ENCODE measurements at places on chromosomes 11 and 22.

DNA sequence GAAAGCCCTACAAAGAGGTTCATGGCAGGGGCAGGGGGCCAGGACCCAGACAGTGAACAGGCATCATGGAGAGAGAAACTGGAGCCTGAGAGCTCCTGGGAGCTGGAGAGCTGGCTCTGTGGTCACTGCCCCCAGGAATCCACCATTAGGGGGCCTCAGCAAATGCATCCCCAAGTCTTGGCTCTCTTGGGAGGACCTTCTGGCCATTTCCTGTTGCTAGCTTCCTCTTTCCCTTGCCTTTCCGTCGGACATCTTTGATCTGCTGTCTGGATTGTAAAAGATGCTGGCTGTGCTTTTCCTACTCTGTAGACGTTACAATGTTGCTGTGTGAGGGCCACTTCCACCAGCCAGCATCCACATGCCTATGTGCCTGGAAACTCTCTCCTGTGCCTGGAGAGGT, 7.1 kb upstream of the CRYBB2 start:
- DNase-seq, result peak; percentile 42

- DNase-seq, result no peak
Observed at GRCh38 chr11:128472128-128473089, 114.9 kb downstream of the ETS1 start.

DNA sequence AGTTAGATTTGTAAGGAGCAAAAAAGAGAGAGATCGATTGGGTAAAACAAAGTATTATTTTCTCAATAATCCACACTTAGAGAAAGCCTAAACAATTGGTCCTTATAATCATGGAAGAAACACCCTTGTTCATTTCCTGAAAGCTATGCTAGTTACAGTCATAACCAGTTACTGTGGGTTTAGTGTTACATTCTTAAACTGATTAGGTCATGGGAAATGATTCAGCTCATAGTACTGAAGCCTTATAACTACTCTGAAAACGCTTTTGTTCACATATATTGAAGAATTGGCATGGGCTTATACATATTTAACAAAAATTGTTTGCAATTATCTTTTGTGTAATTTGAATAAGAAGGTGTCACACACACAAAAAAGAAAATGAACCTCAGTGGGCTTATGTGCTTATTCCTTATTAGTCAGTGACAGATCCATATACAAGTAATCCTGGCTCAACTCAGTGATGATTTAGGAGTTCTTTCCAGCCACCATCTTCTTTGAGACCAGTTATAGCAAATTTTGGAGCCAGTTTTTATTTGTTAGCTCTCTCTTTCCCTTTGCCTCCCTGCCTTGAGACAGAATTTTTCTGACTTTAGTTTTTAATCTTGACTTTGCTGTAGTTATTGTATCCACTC, 198.5 kb upstream of the CTSC start:
- DNase-seq, result no peak

GRCh38 chr11:99545616-99546015, 524.9 kb downstream of the CNTN5 start:
- no peak for DNase-seq

DNA sequence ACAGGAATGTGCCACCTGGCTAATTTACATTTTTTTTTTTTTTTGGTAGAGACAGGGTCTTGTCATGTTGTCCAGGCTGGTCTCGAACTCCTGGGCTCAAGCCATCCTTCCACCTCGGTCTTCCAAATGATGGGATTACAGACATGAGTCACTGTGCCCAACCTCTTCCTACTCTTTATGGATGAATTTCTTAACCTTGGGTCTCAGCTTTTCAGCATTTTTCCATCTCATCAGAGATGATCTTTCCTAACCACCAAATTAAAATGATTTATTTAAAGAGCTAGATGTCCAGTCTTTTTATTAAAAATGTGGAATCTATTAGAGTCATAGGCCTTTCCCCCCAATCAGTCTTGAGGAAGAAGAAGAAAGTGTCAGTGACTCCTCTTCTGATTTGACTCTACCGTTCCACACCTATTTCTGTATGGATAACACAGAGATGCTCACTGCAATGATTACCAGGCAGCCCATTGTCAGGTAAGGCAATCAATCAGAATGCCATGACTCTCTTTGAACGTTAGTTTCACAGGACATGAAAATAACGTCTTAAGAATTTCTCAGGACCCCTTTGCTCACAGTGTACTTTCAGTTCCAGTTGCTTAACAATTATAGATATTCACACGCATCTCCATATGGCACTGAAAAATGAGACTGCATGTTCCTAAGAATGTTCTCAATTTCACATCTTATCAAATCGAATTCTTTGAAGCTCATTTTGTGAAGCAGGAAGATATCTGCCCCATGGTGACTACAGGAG, 51.0 kb downstream of the MIAT start:
- no peak for DNase-seq

- no peak for DNase-seq
Observed at GRCh38 chr11:64538501-64538951, 52.5 kb upstream of the SLC22A12 start.

- DNase-seq, result no peak
Observed at GRCh38 chr11:14577835-14578529, 57.8 kb upstream of the PSMA1 start.

DNA sequence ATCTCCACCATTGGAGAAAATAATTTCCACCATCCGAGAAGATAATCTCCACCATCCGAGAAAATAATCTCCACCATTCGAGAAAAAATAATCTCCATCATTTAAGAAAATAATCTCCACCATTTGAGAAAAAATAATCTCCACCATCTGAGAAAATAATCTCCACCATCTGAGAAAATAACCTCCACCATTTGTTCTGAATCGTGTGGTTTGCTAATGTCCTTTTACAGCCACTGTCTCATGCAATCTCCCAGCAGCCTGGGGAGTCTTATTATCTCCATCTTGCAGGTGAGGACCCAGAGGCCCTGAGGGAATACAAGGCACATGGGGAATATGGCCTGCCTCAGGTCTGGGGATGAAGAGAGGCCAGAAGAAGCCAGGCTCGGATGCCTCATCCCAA, 54.1 kb upstream of the TCF20 start:
- no peak for DNase-seq

DNA sequence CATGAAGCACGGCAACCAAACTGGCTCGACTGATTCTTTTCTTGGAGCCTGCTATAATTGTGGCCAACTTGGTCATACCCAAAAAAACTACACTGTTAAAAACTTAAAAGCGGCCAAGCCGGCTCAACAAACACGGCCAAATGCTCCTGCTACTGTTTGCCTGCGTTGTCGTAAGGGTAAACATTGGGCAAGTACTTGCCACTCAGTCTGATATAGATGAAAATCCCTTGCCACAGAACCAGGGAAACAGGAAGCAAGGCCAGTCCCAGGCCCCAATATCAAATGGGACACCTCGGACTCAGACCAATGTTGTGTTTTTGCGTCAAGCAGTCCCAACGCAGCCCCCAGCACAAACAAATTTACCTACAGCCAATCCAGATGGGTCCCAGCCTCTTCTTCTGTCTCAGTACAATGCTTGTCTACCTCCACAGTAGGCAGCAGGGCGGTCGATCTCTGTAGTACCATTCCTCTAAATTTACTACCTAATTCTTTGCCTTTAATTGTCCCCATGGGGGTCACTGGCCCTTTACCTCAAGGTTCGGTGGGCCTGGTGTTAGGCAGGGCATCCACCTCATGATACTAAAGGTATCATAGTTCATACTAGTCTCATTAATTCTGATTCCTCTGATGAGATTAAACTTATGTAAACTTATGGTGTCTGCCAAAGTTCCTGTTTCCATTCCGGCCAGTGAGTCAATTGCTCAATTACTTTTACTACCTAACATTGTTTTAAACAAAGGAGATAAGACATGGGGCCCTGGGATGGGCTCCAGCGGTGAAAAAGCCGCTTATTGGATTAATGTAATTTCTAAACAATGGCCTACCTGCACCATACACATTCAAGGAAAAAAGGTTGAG, 3.7 kb upstream of the COMT start:
- no peak for DNase-seq

DNA sequence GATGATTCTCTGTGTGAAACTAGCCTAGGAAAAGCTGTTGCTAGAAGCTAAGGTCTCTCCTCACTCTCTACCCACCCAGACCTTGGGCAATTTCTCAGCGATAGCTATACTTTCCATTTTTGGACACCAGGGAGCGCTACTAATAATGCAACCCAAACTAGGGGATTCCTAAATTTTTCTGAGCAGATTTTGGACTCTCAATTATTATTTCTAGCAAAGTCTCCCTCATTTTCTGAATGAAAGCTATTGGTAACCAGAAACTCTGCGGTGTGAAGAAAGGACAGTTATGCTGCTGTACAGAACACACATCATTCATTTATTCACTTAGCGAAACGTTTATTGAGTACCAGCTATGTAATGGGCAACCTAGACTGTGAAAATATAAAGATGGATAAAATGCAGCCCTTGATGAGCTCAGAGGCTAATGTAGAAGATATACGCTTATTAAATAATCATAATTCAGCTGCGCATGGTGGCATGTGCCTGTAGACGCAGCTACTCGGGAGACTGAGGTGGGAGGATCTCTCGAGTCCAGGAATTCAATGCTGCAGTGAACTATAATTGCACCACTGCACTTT, 6.1 kb upstream of the STIM1 start:
- DNase-seq, result peak; percentile 66

GRCh38 chr11:72743321-72744221, 8.6 kb downstream of the ARAP1 start:
- DNase-seq, result no peak
